ENCODE measurements at places on chromosomes 2 and 18.

DNA sequence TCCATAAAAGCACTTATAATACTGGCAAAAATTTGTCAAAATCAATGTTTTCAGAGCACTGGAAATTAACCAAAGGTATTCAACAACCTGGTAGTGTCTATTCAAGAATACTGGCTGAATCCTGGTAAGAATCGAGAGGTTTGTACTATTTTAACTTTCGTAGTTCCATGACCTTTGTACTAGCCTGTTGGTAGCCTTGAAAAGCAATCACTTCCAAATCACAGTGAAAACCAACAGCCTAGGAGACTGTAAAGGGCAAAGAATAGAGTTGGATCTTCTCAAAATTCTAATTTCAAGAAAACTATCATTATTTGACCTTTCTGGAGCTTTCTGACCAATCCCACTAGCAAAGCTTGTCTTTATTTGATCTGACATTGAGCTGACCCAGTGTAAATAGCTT lies 64.8 kb upstream of the CCDC178 start:
- no peak for DNase-seq

- no peak for DNase-seq
Observed at GRCh38 chr2:102337012-102337411, 18.6 kb upstream of the IL18R1 start.

GRCh38 chr2:64635976-64636911 lies 17.5 kb downstream of the SERTAD2 start:
- DNase-seq, result no peak

DNA sequence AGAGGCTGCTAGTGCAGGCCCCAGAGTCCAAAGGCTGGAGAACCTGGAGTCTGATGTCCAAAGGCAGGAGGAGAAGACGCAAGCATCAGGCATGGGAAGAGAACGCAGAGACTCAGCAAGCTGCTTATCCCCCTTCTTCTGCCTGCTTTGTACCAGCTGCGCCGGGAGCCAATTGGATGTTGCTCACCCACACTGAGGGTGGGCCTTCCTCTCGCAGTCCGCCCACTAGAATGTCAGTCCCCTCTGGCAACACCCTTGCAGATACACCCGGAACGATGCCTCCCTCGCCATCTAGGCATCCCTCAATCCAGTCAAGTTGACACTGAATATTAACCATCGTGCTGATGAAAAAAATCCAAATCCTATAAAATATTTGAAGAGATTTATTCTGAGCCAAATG lies 141.6 kb downstream of the TWIST2 start:
- no peak for DNase-seq

DNA sequence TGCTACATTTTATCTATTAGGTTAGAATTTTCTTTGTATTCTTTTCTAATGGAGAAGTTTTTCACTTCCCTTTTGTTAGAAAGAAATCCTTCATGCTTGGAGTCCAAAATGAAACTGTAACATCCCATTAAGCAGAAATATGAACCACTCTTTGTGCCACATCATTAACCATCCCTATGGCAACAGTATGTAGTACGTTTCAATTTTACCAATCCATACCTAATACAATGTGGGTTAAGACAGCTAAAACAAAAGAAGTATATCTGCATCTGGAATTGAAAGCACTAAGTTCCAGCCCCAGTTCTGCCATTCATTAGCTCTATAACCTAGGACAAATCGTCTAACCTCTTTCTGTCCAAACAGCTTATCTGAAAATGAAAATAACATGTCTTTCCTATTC lies 409.2 kb upstream of the SPHKAP start:
- no peak for DNase-seq

- DNase-seq, result no peak
Observed at GRCh38 chr2:144326825-144327224, 193.1 kb downstream of the ZEB2 start.

- no peak for DNase-seq
Observed at GRCh38 chr2:103789381-103790095, 1027.7 kb downstream of the TMEM182 start.

DNA sequence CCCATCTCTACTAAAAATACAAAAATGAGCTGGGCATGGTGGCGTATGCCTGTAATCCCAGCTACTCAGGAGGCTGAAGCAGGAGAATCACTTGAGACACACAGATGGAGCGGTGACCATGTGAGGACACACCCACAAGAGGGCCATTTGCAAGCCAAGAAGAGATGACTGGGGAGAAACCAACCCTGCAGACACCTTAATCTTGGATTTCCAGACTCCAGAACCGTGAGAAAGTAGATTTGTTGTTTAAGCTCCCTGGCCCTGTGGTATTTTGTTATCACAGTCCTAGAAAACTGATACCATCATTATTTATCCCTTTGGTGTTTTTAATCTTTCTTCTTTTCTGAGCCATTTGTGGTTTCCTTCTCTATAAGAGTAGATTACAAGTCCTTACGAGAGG lies 88.6 kb upstream of the ID2 start:
- no peak for DNase-seq

- no peak for DNase-seq
Observed at GRCh38 chr2:37869771-37870170, 55.3 kb upstream of the RMDN2 start.

GRCh38 chr2:237223201-237223861 lies 137.6 kb downstream of the COPS8 start:
- DNase-seq, result no peak

DNA sequence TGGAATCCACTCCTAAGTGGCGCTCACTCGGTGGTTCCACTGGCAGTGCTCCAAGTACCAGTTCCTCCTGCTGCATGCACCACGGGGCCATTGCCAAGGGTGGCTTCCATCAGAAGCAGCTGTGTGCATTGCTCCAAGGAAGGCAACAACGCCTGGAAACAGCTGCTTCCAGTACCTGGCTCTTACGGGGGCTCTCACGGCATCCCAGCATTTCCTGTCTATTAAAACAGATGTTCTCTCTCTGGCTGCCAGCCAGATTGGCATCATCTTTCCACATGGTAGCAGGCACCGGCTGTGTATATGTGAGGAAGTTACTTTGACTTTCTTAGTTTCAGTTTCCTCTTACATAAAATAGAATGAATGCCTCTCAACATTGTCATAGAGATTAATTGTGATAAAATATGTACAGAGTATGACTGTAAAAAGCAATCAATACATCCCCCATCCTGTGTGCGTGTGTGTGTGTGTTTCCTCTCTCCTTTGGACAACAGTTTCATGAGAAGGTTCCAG lies 84.9 kb downstream of the CMPK2 start:
- no peak for DNase-seq

- no peak for DNase-seq
Observed at GRCh38 chr2:179541586-179541985, 277.0 kb upstream of the SESTD1 start.

GRCh38 chr2:172462849-172463381 lies 35.5 kb downstream of the ITGA6 start:
- peak; percentile 58 for DNase-seq

DNA sequence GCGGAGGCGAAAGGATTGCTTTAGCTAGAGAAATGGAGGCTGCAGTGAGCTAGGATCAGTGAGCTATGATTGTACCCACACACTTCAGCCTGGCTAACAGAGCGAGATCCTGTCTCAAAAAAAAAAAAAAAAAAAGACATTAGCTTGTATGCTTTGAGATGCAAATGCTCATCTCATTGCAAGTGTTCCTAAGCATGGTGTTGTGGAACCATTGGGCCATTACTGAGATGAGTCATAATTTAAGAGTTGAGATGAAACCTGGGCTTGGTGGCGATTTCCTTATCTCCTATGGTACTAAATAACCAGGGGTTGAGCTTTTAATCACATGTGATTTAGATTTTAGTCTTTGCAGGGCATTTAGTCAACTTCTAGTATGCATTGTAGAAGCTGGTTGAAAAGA lies 2.2 kb downstream of the PLEKHA3 start:
- DNase-seq, result peak; percentile 50
